NCI-H2107 (cell line): ENCODE measurements at places on chromosomes 6 and 20.

DNA sequence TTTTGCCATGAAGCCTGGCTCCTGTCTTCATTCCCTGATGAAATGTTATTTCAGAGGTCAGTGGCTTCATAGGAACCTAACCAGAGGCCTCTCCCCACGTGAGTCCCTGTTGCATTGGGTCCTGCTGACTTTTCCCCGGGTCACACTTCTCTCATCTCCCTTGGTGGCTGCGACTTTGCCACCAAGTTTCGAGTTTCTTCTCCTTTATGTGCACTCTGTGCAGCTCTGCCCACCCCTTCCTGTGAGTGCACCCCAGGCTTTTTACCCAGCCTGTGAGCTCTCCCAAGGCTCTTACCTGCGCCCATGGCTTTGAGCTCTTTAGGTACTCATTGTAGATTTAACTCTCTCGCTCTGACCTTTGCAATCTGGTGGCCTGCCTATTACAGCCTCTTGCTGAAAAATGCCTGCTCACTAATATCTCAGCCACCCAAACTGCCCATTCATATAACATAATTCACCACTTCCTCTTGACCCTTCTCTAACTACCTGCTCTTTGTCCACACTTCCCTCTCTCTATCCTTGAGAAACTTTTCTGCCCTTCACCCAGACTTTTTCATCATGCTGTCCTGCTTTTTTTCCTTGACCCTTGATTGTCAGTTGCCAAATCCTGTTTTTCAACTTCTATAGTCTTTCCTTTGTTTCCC lies 105.9 kb downstream of the SASH1 start:
- no peak for DNase-seq

- DNase-seq, result no peak
Measured at GRCh38 chr20:23094213-23094896, 8.2 kb upstream of the CD93 start.

- DNase-seq, result no peak
Measured at GRCh38 chr6:105179244-105180065, at the start of gene POPDC3. TSS of gene POPDC3 (minus strand) at chr6:105180014. CDS start at chr6:105161909, 18,105 bp downstream.

DNA sequence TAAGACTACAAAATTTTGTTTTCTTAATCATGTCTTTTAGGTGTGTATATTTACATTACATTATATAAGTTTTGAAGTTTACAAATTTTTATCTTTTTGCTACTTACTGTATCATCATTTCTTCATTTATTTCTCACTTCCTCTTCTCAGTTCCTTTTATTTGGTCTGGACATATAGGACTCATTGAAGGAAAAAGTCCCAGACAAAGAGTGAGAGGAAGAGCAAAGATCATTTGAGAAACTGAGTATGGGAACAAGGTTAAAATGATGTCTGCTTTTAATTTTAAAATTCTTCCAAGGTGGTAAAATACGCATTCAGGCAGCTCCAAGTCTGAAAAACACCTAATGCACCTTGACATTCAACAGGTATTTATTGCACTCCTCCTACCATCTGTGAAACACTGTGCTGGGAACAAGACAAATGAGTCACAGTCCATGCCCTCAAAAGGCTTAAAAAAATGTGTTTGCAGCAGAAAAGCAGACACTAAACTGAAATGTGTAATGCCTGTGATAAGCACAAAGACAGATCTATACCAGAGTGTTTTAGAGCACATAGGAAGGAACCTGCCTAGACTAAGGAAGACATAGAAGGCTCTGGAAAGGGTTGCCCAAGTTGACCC lies 63.2 kb downstream of the PKIB start:
- no peak for DNase-seq

DNA sequence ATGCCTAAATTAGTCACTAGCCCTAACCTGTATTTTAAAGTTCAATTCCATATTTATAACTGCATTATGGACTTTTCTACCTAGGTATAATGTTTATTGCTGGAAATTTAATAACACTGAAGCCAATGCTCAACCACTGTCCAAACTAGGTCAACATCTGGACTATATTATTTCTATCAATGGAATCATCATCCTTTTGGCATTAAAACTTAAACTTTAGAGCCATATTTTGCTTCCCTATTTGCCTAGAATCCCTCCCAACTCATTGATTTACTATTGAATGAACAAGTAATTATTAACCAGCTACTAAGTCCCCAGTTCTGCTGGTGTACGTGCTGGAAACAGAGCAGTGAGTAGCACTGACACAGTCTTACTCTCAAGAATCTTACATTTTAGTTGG lies 291.7 kb upstream of the SPTLC3 start:
- DNase-seq, result no peak

- DNase-seq, result no peak
Measured at GRCh38 chr6:4902363-4902762, 101.5 kb downstream of the RPP40 start.

DNA sequence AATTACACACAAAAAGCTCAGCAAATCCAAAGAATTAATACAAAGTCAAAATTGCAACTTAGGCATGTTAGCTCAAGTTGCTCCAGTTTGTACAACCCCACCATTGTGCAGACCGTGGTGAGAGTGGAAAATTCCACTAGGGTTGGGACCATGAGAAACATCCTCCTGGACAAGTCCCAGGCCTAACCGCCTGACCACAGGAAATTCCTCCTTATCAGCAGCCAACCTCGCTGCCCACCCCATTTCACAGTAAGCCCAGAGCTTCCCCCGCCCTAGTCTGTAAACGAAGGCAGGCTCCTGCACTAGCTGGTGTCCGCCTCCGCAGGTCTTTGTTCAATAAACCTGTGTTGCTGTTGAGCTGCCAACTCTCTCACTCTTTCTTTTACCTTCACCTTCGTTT lies 1023.3 kb downstream of the EYS start:
- DNase-seq, result no peak

DNA sequence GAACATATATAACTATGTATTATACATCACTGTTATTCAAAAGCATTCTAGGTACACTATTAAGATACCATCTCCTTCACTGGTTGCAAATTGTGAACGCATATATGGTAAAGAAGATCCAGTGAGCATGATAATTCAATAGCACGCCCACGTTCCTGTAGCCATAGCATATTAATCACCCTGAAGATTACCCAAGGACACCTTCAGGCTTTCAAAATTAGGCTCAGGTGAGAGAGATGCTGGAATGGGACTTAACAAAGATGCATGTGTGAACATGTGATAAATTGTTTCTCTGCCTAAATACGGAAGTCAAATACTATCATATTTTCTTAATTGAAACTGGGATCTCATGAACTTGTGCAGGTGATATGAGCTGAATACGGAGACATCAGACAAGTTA lies 303.5 kb downstream of the PTPRK start:
- DNase-seq, result no peak

DNA sequence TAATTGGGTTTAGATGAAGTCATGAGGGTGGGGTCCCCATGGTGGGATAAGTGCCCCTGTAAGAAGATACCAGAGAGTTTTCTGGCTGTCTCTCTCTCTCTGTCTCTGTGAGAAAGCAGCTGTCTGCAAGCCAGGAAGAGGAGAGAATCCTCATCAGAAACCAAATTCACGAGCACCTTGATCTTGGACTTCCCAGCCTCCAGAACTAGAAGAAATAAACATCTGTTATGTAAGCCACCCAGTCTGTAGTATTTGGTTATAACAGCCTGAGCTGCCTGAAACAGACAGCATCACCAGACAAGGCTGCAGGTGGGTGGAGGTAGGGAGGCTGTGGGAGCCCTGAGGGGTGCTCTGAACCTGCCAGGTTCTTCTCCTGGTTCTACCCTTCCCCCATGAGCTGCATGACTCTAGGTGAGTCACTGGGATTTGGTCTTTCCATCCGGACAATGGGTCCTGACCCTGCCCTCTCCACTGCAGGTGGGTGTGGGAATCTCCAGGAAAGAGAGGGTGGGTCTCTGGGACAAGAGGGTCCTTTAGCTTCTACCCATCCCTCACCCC lies 34.3 kb upstream of the VEGFA start:
- no peak for DNase-seq

DNA sequence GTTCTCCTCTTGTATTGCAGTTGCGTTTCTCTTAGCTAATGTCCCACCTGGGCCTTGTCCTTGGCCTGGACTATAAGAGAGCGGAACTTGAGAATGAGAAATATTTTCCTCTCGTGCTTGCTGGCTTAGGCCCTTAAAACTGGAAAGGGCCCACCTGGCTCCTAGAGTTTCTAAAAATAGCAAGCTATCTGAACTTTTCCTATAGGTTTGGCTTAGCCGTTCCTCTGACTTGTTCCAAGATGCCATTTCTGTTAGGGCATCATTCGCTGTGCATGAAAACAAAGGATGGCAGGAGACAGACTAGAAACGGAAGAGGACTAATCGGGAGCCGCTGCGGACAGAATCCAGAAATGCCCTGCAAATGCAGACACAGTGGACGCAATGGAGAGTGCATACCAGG lies 4.5 kb downstream of the RIPOR3 start:
- no peak for DNase-seq

- no peak for DNase-seq
Measured at GRCh38 chr6:56890683-56891429, 64.1 kb upstream of the BEND6 start.

DNA sequence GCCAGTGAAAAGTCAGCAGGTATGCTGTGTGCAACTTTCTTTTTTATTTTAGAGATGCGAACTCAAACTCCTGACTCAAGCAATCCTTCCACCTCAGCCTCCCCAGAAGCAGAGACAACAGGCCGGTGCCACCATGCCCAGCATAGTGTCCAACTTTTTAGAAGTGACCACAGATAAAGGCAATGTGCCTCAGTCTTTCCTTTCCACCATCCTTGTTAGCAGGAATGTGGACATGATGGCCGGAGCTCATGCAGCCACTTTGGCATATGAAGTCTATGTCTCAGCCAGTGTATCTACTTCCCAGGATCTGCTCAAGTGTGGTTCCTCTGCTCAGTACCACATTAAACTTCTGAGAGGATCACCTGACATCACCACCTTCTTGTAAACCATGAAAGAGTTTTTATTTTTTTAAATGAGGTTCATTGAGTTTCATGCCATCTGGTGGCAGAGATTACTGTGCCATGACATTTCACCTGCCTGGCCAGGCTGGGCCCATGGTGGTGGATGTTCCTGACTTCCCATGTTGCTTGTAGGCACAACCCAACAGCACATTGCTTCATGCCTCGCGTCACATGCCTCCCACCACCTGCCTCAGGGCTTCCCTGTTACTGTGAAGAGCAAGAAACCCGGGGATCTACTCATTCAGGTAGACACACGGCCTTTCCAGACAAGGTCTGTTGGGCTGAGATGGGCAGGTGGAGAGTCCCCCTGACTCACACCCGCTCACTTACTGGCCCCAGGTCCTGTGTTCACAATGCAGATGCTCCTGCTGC lies 216.5 kb downstream of the LY86 start:
- no peak for DNase-seq
